ENCODE measurements at places on chromosomes 11 and 22. TPM values are rescaled to one million over a fixed set of nuclear protein-coding genes. Genes with fewer than 3 reads are reported as not detected.

DNA sequence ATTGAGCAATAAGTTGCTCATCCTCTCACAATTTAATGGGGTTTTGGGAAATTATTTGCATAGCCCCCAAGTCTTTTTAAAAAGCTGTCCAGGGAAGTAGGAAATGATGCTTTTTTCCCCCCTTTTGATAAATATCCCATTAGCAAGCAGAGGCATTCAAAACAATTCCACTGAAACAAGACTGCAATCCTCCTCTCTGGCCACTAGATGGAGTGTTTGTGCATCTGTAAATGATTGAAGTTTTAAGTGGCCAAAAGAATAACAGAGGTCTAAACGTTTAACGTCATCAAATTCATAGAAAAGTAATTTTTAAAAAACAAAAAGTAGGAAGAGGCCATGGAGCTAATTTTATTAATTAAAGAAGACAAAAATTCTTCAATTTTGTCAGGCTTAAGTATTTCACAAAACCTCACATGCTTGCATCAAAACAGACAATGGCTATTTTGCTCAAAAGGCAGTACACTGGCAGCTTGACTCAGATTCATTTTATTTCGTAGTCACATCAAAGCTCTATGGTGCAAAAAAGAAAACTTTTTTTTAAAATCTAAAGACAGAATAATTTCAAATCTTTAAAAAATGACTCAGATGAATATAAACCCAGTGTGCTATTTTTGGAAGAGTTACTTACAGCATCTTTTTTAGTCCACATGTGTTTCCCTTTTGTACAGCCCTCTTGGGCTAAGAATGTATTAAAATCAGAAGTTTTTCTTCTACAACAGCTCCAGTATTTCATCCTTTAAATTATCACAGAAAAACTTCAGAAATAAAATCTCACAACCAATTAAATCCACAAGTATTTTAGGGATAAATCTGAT is 17.8 kb downstream of the CHORDC1 start:
- H3K36me3 ChIP-seq, result no peaks in the 10 kb centered on the region
- H3K4me3 ChIP-seq, result no peak overlapping the region
- DNase-seq, result no peak
- no peak overlapping the region for H3K27ac ChIP-seq

DNA sequence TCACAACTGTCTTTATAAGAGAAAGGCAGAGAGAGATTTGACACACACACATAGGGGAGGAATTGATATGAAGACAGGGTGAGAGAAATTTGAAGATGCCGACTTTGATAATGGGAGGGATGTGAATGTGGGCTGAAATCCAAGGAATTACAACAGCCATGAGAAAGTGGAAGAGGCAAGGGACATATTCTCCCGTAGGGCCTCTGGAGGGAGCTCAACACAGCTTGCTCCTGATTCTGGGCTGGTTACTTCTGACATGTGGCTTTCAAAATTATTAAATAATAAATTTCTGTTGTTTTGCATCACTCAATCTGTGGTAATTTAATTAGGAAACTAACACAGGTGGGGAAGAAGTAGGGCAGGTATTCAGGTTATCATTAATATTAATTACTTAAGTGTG is 282.9 kb downstream of the LUZP2 start:
- no peaks in the 10 kb centered on the region for H3K27me3 ChIP-seq
- H3K4me1 ChIP-seq, result no peaks in the 10 kb centered on the region
- no peaks in the 10 kb centered on the region for H3K36me3 ChIP-seq
- no peak overlapping the region for H3K4me3 ChIP-seq
- H3K27ac ChIP-seq, result no peak overlapping the region
- DNase-seq, result no peak

GRCh38 chr22:49601614-49602321 is 225.9 kb downstream of the BRD1 start:
- no peaks in the 10 kb centered on the region for H3K27me3 ChIP-seq
- H3K4me1 ChIP-seq, result no peaks in the 10 kb centered on the region
- H3K4me3 ChIP-seq, result no peak overlapping the region
- H3K36me3 ChIP-seq, result no peaks in the 10 kb centered on the region

DNA sequence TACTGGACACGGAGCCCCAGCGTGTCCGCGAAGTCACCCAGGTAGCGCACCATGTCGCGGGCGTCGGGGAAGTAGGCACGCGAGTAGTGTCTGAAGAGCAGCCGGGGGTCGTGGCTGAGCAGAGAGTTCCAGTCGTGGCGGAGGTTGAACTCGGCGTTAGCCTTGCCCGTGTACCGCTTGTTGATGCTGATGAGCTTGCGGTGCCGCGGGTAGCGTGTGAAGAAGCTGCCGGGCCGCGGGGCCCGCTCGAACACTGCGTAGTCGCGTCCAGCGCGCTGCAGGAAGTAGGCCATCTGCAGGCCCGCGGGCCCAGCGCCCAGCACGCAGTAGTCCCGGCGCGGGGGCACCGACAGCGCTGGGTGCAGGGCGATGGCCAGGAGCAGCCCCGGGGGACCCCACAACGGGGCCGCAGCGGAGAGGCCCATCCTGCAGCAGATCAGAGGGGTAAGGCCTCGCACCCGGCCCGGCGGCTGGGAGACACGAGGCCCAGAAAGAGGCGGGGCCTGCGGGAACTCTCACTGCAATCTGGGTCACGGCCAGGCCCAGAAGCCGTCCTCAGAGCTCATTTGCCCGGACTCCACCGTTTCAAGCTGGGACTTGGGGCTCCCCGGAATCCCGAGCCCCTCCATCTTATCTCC is 723 bp downstream of the FOXRED2 start:
- peak overlapping the region; percentile 32 for H3K27ac ChIP-seq
- no peaks in the 10 kb centered on the region for H3K4me1 ChIP-seq
- peak; percentile 44 for DNase-seq
- no peaks in the 10 kb centered on the region for H3K36me3 ChIP-seq
- H3K4me3 ChIP-seq, result peak overlapping the region; percentile 56

- H3K36me3 ChIP-seq, result no peaks in the 10 kb centered on the region
- H3K4me3 ChIP-seq, result no peak overlapping the region
- DNase-seq, result peak; percentile 4
Measured at GRCh38 chr11:23540101-23540561, 679.9 kb upstream of the CCDC179 start.

GRCh38 chr11:4050138-4050537 is 44.5 kb upstream of the RRM1 start:
- no peak for DNase-seq
- H3K4me3 ChIP-seq, result no peak overlapping the region
- no peaks in the 10 kb centered on the region for H3K36me3 ChIP-seq
- no peaks in the 10 kb centered on the region for H3K4me1 ChIP-seq
- no peak overlapping the region for H3K27ac ChIP-seq

DNA sequence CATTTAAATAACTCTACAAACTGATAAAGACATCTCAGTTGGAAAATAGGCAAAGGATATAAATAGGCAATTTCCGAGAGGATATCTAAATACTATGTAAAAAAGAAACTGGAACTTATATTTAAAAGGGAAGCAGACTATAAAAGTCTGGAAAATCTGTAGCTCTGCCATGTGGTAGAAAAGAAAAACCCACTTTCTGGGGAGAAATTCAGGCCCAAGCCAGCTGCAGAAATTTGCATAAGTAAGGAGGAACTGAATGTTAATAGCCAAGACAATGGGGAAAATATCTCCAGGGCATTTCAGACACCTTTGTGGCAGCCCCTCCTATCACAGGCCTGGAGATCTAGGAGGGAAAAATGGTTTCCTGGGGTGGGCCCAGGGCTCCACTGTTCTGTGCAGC is 97.8 kb upstream of the ZBED5 start:
- no peak for DNase-seq
- no peak overlapping the region for H3K27ac ChIP-seq
- no peaks in the 10 kb centered on the region for H3K4me1 ChIP-seq

GRCh38 chr11:72721689-72722049 is 30.5 kb downstream of the ARAP1 start:
- H3K27ac ChIP-seq, result peak overlapping the region; percentile 77
- H3K4me3 ChIP-seq, result peak overlapping the region; percentile 67
- no peaks in the 10 kb centered on the region for H3K27me3 ChIP-seq
- peaks cover 27% of the 10 kb centered on the region for H3K4me1 ChIP-seq

- H3K27me3 ChIP-seq, result no peaks in the 10 kb centered on the region
- no peaks in the 10 kb centered on the region for H3K4me1 ChIP-seq
- H3K36me3 ChIP-seq, result no peaks in the 10 kb centered on the region
- no peak overlapping the region for H3K4me3 ChIP-seq
Measured at GRCh38 chr11:131859538-131860210, 489.3 kb downstream of the NTM start.

DNA sequence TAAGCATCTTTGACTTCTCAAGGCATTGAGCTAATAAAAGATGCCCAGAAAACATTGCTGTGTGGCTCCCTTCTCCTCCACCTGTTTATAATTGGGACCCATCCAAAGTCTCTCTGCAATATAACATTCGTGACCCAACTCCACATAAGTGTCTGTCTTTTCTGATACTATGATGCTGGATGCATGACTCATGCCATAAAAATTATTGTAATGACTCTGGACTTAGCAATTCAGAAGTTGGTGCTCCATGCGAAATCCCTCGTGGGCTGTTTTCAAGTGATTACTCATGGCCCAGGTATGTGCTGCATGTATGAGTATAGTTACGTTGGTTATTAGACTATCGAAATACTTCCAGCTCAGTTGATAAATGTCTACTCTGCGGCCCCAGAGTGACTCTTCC is 11.7 kb downstream of the FJX1 start:
- H3K27me3 ChIP-seq, result no peaks in the 10 kb centered on the region
- H3K4me3 ChIP-seq, result no peak overlapping the region
- H3K36me3 ChIP-seq, result no peaks in the 10 kb centered on the region
- no peak overlapping the region for H3K27ac ChIP-seq
- no peak for DNase-seq

GRCh38 chr11:62489204-62489603 is 57.4 kb downstream of the AHNAK start:
- H3K4me1 ChIP-seq, result no peaks in the 10 kb centered on the region
- H3K36me3 ChIP-seq, result no peaks in the 10 kb centered on the region
- DNase-seq, result no peak
- no peak overlapping the region for H3K4me3 ChIP-seq

The CABP4 gene
- total RNA-seq, result 1.5 TPM

The CRYBB3 gene
- total RNA-seq, result 0.31 TPM

The DDI1 gene
- total RNA-seq, result not detected
